GM20000 (cell line): ENCODE measurements at places on chromosomes 16 and 17.

- DNase-seq: no peak
Measured at GRCh38 chr16:23530062-23530461, 19.8 kb upstream of the GGA2 start.

DNA sequence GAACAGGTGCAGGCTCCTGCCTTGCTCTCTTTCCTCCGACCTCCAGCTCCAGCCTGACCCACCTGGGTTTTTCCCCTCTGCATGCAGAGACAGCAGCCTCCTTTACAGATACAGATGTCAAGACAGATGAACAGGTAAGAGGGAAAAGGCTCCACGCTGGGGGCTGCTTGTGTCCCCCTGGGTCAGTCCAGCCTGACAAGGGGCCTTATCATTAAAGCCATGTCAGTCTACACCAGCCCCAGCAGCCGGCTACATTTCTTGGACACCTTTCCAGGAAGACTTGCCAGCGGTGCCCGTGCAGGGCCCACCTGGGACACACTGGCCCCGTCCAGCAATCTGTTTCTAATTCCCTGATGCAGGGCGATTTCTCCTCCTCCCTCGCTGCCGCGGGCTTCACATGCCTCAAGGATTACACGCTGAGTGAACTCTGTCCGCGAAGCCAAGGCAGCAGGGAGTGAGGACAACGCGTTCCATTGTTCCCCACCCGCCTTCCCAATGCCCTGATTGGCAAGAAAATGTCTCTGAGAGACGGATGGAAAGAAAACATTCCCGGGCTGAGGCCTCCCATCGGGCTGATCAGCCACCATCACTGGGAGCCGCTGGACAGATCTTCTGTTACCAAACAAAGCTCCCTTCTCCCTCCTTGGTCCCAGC, 184.7 kb downstream of the C16orf95 start:
- DNase-seq: no peak

GRCh38 chr17:165939-166338, 15.5 kb downstream of the DOC2B start:
- DNase-seq: no peak

GRCh38 chr16:1613728-1614455, 1.7 kb downstream of the CRAMP1 start:
- DNase-seq: peak; percentile 63

DNA sequence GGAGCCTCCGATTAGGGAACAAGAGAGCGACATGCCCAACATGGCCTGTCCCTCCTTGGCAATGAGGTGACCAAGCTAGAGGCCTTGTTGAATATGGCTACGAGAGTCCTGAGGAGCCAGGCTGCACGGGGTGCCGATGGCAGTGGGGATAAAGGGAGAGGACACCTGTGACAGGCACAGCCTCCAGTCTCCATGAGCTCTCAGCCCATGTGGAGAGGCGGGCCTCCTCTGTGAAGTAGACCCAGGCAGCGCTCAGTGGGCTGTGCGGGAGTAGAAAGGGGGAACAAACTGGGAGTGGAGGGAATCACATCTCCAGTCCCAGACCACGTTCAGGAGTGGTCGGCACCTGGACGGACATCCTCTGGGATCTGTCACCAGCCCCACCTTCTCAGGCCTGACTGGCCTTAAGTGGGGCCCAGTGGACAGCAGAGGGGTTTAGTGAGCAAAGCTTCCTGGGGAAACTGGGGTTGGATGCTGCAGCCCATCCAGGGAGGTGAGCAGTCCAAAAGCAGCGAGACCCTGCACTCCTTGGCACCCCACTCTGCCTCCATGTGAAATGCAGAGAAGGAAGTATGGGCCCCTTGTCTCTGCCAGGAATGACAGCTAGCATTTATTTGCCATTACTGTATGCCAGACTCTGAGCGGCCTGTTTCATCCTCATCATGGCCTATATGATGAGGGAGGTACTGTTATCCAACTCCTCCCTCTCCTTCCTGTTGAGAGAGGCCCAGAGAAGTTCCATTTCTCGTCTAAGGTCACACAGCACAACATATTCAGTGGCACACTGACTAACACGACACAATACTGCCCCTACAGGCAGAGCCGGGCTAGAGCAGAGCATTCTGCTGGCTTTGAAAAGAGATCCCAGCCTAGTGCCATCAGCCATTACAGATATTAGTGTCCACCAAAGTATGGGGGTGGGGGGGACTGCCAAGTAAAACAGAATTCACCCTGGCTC, 4.5 kb upstream of the TMEM92 start:
- DNase-seq: peak; percentile 81

DNA sequence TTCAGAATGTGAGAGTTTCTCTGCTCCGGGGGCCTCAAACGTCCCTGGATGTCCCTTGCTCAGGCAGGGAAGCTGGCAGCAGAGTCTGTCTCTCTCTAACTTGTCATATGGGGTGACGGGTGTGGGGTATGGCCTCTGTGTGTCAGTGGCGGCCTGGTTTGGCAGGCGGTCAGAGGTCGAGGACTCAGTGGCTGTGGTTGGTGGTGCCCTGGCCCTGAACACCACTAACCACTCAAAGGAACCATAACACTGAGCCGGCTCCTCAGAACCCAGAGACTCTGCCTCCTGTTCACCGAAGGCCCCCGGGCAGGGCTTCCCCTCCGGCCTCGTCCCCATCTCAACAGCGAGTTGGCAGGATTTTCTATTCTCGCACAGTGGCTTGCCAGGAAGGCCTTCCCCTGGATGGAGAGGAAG, 677 bp downstream of the P2RX1 start:
- no peak for DNase-seq

DNA sequence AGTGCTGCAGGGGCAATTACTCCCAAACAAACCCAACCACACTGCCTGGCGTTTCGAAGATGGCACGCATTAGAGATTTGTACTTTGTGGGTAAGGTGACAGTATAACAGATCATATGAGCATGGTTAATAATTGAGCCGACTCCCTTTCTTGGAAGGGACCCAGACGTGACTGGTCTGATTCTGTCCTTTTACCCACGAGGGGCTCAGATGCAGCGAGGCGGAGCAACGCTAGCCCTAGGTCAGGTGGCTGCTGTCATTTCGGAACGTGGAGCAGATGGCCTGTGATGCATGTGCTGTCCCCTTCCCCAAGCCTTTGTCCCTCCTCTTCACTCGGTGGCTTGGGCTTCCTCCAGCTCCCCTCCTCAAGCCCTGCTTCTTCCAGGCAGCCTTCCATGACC, 84.2 kb downstream of the SNX29 start:
- no peak for DNase-seq

DNA sequence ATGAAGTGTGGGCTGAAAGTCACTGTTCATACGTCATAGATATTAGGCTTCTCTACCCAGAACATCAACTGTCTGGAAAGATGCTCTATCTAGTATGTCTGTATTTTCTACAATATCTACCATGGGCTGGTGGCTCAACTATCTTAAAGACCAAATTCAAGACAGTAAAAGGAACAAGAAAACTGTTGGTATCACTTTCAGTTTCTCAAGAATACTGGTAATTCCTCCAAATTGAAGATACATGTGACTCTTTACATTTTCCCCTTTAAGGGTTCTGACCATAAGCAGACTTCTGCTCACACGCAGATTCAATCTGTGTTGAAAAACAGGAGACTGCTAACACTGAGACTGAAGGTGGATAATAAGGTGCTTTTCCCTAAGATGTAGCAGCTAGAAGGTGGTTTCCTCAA, 24.2 kb downstream of the XPO6 start:
- DNase-seq: peak; percentile 53

GRCh38 chr17:21005803-21006202, 37.0 kb downstream of the USP22 start:
- no peak for DNase-seq

- no peak for DNase-seq
Measured at GRCh38 chr16:70766658-70767057, 34.3 kb downstream of the VAC14 start.

- no peak for DNase-seq
Measured at GRCh38 chr17:74760404-74761105, 12.1 kb downstream of the NHERF1 start.

DNA sequence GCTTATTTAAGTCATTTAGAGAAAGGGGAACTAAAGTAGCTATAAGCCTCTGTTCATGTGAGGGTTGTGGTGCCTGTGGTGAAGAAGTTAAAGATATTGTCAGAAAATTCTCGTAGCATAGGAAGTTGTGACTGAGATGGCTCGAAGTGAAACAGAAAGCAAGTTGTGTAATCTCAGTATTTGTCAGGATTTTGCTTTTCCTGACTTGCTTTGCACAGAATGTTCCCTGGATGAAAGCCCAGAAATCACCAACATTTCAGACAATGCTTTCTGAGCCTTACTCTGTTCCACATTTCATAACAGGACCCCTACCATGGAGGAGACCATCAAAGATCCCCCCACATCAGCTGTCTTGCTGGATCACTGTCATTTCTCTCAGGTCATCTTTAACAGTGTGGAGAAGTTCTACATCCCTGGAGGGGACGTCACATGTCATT, 10.6 kb downstream of the CALCOCO2 start:
- DNase-seq: peak; percentile 68

- DNase-seq: no peak
Measured at GRCh38 chr17:41212524-41213169, 13.8 kb upstream of the KRTAP9-2 start.

DNA sequence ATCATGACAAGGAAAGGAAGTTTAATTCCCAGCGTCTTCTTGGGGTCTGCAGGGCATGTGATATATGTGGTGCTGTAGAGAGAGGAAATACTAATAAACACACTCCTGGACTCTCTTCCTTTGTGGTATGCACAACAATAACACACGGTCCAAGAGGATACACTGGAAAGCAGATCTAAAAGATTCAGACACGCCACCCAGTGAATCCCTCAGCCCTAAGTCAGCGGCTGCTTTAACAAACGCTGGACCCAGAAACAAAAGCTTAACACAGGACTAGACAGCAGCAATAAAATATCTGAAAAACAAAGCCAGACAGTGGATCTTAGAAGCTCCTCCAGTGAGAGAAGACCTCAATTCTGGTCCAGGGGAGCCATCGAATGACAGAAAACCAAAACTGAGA, 13.1 kb downstream of the CFAP20 start:
- no peak for DNase-seq

- DNase-seq: no peak
Measured at GRCh38 chr17:41687828-41688640, 651 bp upstream of the EIF1 start.

DNA sequence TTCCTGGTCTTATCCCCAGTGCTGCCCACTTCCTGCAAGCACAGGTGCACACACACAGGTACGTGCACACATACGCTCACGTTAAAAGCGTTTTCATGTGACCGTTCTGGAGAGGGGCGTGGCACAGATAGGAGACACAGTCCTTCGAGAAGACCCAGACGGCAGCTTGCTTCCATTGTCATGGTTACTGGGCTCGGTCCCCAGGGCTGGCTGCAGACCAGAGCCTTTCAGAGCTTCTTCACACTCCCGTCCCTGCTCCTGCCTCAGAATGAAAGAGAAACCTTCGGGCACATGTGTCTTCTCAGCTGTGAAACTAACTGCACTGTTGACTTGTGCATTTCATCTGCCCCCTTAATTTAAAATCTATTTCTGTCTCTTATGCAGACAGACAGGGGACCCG, 154.2 kb downstream of the PITPNC1 start:
- peak; percentile 77 for DNase-seq

DNA sequence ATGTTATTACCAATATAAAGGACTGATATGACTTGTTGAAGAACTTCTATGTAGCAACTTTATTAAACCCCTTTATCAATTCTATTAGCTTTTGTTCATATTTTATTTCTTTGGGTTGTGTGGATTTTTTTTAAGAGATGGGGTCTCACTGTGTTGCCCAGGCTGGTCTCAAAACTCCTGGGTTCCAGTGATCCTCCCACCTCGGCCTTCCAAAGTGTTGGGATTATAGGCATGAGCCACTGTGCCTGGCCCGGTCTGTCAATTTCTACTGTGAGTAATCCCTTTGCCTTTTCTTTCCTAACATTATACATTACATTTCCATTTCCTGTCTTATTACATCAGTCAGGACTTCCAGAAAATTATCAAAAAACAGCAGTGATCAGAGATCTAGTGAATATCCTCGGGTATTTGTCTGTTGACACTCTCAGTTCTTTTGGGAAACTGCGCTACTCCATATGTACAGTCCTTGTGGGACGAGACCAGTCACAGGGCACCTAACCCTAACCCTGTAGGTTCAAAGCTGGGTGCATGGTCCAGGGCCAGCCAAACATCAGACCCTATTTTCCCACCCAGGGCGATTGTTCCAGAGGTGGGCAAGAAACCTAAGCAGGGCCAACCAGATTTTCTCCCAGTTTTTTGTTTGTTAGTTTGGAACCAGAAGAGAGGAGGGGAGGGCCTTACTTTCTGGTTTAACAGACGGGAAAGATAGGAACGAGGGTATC, 1.7 kb upstream of the SLC47A1 start:
- DNase-seq: no peak

GRCh38 chr16:81175325-81175891, 63.1 kb upstream of the BCO1 start:
- DNase-seq: no peak

DNA sequence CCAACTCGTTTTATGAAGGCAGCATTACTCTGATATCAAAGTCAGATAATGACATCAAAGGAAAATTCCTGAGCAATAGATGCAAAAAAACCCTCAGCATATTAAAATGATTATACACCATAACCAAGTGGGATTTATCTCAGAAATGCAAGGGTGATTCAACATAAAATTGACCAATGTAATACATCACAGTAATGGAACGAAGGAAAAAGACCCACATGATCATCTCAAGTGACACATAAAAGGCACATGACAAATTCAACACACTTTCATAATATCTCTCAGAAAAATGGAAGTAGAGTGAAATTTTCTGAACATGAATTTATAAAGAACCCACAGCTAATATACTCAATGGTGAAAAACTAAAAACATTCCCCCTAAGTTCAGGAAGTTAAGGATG, 118.8 kb downstream of the ITFG1 start:
- no peak for DNase-seq

DNA sequence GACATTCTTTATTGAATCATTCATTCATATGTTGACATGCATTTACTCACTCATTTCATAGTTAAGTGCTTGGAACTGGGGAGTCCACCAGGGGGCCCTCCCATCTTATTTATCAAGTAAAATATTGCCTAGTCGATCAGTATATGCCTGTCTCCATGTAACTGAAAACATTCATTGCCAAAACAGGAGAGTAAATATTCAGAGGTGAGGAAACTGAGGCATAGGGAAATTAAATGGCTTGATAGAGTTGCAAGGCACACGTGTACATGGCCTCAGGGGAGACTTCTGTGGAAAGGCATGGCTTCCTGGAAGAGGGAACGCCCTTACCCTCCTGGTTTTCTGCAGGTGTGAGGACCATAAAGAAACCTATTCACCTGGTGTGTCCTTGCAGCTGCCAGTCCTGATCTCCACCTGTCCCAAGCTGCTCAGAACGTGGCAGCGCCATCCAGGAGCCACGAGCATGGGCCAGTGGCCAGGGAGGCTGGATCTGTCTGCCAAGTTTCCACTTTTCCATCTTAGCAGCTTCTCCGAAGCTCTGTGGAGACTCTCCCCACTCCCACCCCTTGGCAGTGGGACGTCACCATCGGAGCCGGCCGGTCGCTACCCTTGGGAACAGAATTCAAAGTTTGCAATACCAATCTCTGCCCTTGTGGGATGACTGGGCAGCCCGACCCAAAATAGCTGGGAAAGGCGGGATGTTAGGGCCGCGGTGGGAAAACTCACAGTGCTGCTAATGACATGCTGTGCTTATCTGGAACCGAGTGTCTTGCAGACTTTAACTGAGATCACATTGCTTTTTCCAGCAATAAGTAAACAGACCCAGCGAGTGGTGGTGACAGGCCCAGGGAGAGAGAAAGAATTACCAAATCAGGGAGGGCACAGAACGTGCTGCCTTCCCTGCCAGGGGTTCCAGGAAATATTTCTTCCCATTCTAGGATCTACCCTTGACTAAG, 4.1 kb upstream of the C1QTNF1 start:
- no peak for DNase-seq
